GM12891 (cell line): ENCODE measurements at places on chromosomes 5 and 9.

DNA sequence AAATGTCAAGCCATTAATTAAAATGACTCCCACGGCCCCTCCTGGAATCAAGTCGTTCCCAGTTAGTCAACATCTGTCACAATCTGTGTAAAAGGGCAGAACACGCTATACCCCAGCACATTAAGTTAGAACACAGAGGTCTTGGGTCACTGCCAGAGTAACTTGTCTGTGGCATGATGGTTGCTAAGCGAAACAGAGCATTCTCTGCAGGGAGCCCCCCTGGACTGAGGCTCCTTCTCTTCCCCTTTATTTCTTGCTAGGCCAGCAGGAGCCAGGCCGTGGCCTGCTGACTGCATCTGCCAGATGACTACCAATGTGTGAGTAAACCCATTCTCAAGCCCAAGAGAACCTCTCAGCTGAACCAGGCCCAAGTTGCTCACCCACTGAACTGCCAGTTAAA lies 51.9 kb upstream of the ZBED3 start:
- no peak for DNase-seq

DNA sequence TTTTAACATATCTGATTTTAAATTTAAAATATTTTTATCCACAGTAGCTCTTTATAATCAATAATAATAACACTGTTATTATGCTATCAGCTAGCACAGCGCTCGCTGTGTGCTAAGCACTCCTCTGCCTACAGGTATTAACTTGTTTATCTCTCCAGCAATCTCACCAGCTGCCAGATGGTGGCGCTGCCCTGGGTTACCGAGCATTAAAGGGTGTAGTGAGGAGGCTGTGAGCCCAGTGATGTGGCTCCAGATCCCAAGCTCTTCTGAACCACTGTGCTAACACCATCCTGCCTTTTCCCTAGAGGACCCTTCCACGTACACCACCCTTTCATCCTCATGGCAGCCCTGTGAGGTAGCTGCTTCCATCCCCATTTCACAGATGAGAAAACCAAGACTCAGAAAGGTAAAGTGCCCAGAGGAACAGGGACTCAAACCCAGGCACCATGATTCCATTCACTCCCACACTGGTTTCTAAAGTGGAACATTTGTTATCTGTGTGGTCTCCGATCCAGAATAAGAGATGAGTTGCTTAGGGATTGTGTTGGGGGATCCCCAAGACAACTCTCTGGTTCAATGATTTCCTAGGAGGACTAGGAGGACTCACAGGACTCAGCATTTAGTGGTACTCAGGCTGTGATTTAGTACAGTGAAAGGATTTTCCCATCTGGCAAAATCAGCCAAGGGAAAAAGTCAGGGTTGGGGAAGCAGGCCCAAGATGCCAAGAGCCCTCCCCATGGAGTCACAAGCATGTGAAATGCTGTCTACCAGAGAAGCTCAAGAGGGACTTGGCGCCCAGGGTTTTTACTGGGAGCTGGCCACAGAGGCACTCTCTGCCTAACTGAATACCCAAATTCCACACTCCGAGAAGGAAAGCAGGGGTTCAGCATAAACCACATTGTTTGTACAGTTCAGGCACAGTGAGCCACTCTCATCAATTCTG lies 7.0 kb downstream of the IGFBPL1 start:
- DNase-seq: no peak

- no peak for DNase-seq
Measured at GRCh38 chr9:7879551-7880245, 80.1 kb upstream of the DMAC1 start.

DNA sequence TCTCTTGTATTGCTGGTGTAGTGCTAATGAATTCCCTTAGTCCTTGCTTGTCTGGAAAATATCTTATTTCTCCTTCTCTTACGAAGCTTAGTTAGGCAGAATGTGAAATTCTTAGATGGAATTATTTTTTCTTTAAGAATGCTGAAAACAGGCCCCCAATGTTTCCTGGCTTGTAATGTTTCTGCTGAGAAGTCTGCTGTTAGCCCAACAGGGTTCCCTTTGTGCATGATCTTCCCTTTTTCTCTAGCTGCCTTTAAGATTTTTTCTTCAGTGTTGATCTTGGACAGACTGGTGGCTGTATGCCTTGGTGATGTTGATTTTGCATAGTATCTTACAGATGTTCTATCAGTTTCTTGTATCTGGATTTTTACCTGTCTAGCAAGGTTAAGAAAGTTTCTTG lies 191.3 kb upstream of the DMRTA1 start:
- no peak for DNase-seq

DNA sequence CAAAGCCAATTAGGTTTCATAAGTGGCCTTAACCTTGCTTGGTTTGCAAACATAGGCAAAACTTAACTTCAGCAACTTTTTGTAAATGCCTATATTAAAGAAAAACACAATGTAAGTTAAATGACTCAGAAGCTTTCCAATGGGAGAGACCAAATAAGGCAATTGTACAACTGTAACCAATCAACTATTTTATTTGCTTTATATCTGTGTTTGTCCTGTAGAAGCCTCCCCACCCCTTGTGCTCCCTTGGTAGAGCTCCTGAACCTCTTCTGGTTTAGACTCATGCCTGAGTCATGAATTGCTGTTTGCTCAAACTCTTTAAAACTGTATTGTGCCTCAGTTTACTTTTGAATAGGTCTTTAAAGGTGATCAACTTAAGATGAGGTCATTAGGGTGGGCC lies 3.0 kb upstream of the C1QTNF3 start:
- DNase-seq: no peak

DNA sequence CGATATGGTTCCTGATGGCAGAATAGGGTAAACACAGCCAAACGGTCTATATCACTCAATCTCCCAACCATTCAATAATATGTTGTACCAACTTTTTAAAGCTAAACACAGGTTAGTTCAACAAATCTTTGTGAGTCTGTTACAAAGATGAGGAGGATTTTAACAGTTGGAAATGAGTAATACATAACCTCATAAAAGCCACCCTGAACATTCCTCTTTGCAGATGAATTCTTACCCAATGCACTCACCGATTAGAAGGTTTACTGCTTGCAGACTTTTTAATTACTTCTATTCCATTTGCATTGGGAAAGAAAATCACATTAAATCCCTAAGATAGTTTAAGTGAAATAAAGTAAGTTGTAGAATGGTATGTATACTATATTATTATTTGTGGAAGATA lies 23.3 kb upstream of the TRMT10B start:
- DNase-seq: no peak

- DNase-seq: no peak
Measured at GRCh38 chr9:77841739-77842386, 189.7 kb downstream of the GNAQ start.

- no peak for DNase-seq
Measured at GRCh38 chr5:156556666-156557406, 229.9 kb downstream of the SGCD start.

DNA sequence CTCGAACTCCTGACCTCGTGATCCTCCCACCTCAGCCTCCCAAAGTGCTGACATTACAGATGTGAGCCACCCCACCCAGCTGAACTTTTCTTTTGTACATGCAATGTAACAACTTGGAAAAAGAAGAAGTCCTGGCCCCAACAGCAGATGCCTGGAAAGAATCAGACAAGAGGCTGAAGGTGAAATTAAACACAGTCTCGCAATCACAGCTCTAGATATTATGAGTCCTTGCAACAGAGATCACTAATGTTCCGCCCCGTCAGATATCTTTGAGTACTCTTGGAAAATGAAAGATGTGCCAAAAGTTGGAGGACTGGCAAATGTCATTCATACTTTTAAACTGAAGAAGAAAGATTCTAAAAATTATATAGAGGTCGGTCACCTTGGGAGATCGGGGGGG lies 254.3 kb downstream of the GLIS3 start:
- no peak for DNase-seq

GRCh38 chr9:81635521-81636254 lies 53.7 kb downstream of the TLE1 start:
- no peak for DNase-seq

GRCh38 chr5:119666542-119666941 lies 37.2 kb downstream of the FAM170A start:
- no peak for DNase-seq

DNA sequence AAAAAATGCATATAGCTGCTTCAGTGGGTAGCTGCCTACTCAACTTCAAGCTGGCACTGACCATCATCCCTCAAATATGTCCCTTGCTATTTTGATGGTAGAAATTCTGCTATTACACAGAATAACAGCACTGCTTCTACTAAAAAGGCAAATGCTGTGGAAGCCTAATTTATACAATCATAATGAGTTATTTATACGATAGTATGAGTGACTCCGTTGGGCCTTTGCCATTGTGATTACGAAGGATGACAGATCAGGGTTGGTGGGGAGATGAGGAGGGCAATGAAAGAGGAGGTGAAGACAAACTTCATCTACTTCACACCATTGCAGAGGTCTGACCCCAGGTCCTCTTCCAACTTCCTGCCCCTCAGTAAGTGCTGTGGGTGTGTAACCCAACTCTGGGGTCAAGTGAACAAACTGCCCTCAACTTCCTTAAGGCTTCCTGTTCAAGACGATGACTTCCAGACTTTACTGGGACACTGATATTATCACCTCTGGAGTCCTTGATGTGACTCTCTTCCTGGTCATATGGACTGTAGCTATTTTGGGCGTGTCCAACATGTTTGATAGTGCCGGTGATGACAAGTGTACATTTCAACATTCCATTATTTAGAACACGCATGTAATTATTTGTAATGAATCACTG lies 74.1 kb upstream of the RPS23 start:
- DNase-seq: no peak

GRCh38 chr5:39648848-39649227 lies 224.1 kb upstream of the DAB2 start:
- no peak for DNase-seq
